ENCODE measurements at places on chromosomes 6 and 20. TPM values are rescaled to one million over a fixed set of nuclear protein-coding genes. Genes with fewer than 3 reads are reported as not detected.

- DNase-seq, result no peak
- H3K4me3 ChIP-seq, result no peak overlapping the region
- H3K36me3 ChIP-seq, result no peaks in the 10 kb centered on the region
These were observed 1289.1 kb upstream of the ADGRB3 start for GRCh38 chr6:67345946-67346345.

GRCh38 chr20:4516876-4517275 lies 204.8 kb upstream of the PRND start:
- no peaks in the 10 kb centered on the region for H3K36me3 ChIP-seq
- H3K4me3 ChIP-seq, result no peak overlapping the region
- no peak overlapping the region for H3K27ac ChIP-seq
- no peak for DNase-seq

DNA sequence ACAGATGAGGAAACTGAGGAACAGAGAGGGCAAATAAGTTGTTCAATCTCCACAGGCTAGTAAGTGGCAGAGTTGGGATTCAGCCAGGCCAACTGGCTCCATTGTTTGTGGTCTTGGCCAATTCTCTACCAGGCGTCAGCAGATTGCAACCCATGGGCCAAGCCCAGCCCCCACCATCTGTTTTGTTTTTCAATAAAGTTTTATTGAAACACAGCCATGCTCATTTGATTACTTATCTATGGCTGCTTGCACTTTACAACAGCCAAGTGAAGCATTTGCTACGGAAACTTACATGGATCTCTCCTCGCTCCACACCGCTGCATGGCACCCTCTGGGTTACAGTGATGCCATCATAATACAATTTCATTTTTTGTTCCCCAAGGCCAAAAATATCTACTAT lies 90.8 kb downstream of the ZNF217 start:
- DNase-seq, result no peak
- H3K27ac ChIP-seq, result no peak overlapping the region
- H3K4me3 ChIP-seq, result no peak overlapping the region
- no peaks in the 10 kb centered on the region for H3K4me1 ChIP-seq

GRCh38 chr20:47239719-47240067 lies 116.8 kb downstream of the ZMYND8 start:
- no peak overlapping the region for H3K27ac ChIP-seq
- H3K4me1 ChIP-seq, result no peaks in the 10 kb centered on the region
- no peak overlapping the region for H3K4me3 ChIP-seq
- DNase-seq, result no peak
- H3K27me3 ChIP-seq, result no peaks in the 10 kb centered on the region
- peaks cover 49% of the 10 kb centered on the region for H3K36me3 ChIP-seq

DNA sequence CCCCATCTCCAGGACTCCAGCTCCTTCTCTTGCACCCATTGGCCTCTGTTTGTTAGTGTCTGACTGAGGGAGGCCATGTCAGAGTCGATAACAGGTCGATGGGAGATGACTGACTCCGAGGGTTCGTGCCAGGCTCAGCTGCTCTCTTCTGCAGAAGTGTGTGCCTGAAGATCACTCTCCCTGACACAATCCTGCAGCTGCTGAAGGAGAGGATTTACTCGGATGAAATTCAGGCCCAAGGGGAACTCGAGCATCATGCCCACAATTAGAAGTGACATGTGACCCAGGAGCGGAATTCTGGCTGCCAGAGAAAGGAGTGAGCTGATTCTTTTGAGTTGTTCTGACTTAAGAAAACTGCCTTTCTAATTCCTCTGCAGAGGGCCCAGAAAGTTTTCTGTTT lies 318.2 kb downstream of the MAFB start:
- H3K4me3 ChIP-seq, result no peak overlapping the region
- H3K27ac ChIP-seq, result no peak overlapping the region
- no peaks in the 10 kb centered on the region for H3K36me3 ChIP-seq
- H3K27me3 ChIP-seq, result no peaks in the 10 kb centered on the region

GRCh38 chr20:1965520-1966351 lies 28.1 kb downstream of the PDYN start:
- H3K4me3 ChIP-seq, result peak overlapping the region; percentile 16
- H3K27me3 ChIP-seq, result peaks cover 57% of the 10 kb centered on the region
- H3K27ac ChIP-seq, result no peak overlapping the region

GRCh38 chr6:153790876-153791473 lies 248.1 kb upstream of the OPRM1 start:
- no peak for DNase-seq
- no peaks in the 10 kb centered on the region for H3K27me3 ChIP-seq
- no peaks in the 10 kb centered on the region for H3K36me3 ChIP-seq
- peaks cover 8% of the 10 kb centered on the region for H3K4me1 ChIP-seq
- H3K4me3 ChIP-seq, result no peak overlapping the region

DNA sequence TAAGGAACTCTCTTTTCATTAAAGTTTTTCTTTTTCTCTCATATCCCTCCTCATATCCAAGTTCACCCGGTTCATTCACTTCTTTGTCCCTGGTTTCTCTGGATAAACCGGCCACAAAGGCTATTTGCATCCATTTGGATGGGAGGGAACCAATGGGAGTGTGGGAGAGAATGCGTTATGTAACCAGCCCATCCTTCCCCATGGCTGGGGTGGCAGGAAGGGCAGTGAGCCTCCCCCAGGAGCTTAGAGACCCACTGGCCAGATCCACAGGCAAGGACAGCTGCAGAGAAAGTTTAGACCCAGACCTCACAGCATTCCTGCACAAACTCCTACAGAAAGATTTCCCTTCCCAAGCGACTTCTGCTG lies 10.7 kb downstream of the CASS4 start:
- no peak overlapping the region for H3K4me3 ChIP-seq
- no peaks in the 10 kb centered on the region for H3K36me3 ChIP-seq
- no peak for DNase-seq
- peaks cover 13% of the 10 kb centered on the region for H3K4me1 ChIP-seq

DNA sequence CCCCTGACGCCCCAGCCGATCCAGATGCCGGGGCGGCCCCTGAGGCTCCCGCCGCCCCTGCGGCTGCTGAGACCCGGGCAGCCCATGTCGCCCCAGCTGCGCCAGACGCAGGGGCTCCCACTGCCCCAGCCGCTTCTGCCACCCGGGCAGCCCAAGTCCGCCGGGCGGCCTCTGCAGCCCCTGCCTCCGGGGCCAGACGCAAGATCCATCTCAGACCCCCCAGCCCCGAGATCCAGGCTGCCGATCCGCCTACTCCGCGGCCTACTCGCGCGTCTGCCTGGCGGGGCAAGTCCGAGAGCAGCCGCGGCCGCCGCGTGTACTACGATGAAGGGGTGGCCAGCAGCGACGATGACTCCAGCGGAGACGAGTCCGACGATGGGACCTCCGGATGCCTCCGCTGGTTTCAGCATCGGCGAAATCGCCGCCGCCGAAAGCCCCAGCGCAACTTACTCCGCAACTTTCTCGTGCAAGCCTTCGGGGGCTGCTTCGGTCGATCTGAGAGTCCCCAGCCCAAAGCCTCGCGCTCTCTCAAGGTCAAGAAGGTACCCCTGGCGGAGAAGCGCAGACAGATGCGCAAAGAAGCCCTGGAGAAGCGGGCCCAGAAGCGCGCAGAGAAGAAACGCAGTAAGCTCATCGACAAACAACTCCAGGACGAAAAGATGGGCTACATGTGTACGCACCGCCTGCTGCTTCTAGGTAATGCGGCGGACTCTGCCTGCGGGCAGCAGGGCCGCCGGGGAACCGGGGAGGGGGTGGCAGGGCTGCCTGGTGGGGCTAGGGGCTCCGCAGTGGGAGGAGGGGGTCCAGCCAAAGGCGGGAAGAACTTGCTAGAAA lies 2.3 kb downstream of the GNAS start:
- H3K4me3 ChIP-seq, result peak overlapping the region; percentile 57
- no peak for DNase-seq
- peaks cover 12% of the 10 kb centered on the region for H3K36me3 ChIP-seq
- no peak overlapping the region for H3K27ac ChIP-seq
- peaks cover 13% of the 10 kb centered on the region for H3K4me1 ChIP-seq
- peaks cover 66% of the 10 kb centered on the region for H3K27me3 ChIP-seq

GRCh38 chr6:15628499-15629131 lies 34.2 kb downstream of the DTNBP1 start:
- H3K36me3 ChIP-seq, result no peaks in the 10 kb centered on the region
- no peaks in the 10 kb centered on the region for H3K4me1 ChIP-seq
- H3K4me3 ChIP-seq, result no peak overlapping the region
- no peak overlapping the region for H3K27ac ChIP-seq

DNA sequence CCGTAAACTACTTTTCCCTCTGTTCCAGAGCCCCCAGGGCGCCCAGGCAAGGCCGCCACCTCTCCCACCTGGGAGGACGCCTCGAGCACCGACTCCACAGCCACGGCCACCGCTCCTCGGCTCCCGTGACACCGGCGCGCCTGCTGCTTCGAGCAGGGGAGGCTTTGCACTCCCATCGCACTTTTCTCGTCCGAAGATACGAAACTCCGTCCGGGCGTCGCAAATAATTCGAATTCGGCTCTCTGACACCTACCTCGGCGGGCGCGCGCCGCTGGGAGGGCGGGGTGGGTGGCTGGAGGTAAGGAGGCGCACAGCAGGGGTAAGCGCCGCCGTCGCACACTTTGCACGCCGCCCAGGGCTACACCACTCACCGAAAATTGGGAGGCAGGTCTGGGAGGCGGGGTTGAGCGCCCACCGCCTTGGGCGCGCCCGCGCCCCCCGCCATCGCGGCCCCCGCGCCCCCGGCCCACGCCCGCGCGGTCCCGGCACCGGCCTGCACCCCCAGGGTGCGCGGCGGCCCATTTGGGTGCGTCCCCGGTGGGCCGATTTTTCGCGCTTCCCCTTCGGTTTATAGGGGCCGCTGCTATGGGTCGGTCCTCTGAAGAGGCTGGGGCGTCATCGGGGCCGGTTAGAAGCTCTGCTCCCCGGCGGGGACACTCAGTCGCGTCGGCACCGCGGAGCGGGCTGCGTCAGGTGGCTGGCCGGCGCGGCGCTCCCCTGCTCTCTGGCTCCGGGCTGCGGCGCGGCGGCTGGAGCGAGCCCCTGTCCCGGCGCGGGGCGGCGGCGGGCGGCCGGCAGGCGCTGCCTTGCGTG lies 36.2 kb downstream of the GNAS start:
- DNase-seq, result peak; percentile 93
- H3K27ac ChIP-seq, result peak overlapping the region; percentile 72
- H3K4me1 ChIP-seq, result peaks cover 5% of the 10 kb centered on the region
- H3K4me3 ChIP-seq, result peak overlapping the region; percentile 73
- H3K27me3 ChIP-seq, result no peaks in the 10 kb centered on the region
- peaks cover 63% of the 10 kb centered on the region for H3K36me3 ChIP-seq

DNA sequence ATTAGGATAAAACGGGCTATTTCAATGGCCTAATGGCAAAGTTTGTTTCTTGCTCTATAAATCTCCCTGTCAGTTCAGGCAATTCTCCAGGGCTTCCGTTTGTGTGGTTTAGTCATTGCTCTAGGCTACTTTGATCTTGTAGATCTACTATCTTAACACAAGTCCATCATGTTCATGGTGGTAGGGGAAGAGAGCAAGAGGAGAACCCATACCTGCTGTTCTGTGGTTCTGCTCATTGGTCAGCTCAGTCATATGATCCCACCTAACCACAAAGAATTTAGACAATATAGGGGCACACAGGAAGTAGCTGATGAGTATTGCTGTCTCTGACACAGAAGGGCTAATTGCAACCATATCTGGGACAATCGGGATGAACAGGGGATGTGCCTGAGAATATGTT lies 4.9 kb upstream of the DEK start:
- no peak overlapping the region for H3K4me3 ChIP-seq
- no peaks in the 10 kb centered on the region for H3K27me3 ChIP-seq
- no peak overlapping the region for H3K27ac ChIP-seq
- peaks cover 7% of the 10 kb centered on the region for H3K4me1 ChIP-seq

DNA sequence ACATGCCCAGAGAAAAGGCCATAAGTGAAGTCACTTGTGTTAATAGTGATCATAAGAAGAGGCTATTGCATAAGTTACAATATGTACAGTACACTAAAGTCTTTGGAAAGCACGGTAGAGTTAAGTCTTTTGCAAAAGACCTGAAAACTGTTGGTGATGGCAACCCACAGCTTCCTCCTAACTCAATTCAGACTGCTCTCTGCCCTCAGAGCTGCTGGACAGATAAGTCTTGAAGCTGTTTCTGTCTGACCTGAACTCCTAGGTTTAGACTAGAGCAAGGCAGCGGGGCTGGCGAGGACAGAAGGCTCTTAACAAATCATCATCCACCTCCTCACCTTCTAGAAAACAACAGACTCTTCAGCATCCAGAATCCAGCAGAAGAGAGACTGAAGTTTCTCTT lies 125.4 kb downstream of the CD24 start:
- no peak overlapping the region for H3K4me3 ChIP-seq
- H3K36me3 ChIP-seq, result no peaks in the 10 kb centered on the region
- H3K27ac ChIP-seq, result no peak overlapping the region
- no peaks in the 10 kb centered on the region for H3K27me3 ChIP-seq
- H3K4me1 ChIP-seq, result no peaks in the 10 kb centered on the region

- no peak for DNase-seq
- no peaks in the 10 kb centered on the region for H3K36me3 ChIP-seq
- H3K4me3 ChIP-seq, result no peak overlapping the region
- H3K27me3 ChIP-seq, result no peaks in the 10 kb centered on the region
- H3K27ac ChIP-seq, result no peak overlapping the region
These were observed 29.7 kb upstream of the UFL1 start for GRCh38 chr6:96491926-96492325.

DNA sequence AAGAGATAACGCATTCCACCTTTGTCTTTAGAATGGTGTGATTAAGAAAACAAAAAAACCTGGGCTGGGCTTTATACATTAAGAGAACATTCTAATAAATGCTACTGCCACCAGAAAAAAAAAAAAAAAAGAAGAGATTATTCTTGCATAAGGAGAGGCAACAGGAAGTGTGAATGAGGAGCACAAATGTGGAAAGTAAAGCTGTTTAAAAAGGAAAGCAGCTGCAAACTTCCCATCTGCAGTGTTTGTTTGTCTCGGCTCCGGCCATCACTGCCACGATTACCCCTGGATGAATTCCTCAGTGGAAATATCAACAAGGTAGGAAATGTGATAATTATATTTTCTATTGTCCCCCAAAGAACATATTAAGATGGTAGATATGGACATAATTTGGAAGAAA lies 223.9 kb downstream of the PHF3 start:
- no peaks in the 10 kb centered on the region for H3K36me3 ChIP-seq
- H3K4me3 ChIP-seq, result no peak overlapping the region
- no peak overlapping the region for H3K27ac ChIP-seq
- no peak for DNase-seq
- no peaks in the 10 kb centered on the region for H3K27me3 ChIP-seq
- H3K4me1 ChIP-seq, result no peaks in the 10 kb centered on the region

DNA sequence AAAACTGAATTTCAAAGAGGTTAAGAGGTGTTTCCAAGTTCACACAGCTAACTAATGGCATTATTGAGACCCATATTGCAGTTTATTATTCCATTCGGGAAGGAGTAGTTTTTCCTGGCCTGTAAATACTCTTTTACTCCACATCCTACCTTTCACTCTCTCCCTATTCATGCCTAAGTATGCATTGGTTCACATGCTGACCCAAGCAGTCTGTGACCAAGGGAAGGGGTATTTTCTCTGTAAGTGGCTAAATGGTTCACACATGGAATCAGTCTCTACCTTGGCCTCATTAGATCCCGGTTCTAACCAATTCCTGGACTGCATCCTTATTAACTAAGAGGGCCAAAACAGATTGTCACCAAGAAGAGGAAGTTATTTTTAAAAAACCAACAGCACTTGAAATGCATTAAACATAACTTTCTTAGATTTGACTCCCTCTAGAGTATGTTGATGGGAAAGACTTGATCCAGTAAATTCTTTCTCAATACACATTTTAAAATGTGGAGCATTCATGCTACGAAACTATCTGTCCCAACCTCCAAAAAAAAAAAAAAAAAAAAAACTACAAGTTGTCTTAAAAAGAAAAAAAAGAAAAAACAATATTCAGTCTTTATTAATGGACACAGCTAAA lies 17.8 kb upstream of the RSPO3 start:
- no peaks in the 10 kb centered on the region for H3K4me1 ChIP-seq
- DNase-seq, result no peak
- no peaks in the 10 kb centered on the region for H3K27me3 ChIP-seq
- no peak overlapping the region for H3K27ac ChIP-seq

The RFX6 gene
- not detected for total RNA-seq

The STMND1 gene
- 0.68 TPM for total RNA-seq

The DIDO1 gene
- 75.6 TPM for total RNA-seq

Data from Calu3 (cell line).